ENCODE measurements at places on chromosomes 1 and 21. TPM values are rescaled to one million over a fixed set of nuclear protein-coding genes. Genes with fewer than 3 reads are reported as not detected.
A peak's percentile ranks its signal among the peaks of the same experiment; 100 is the strongest.

PGBD5 gene
- 0.80 TPM for total RNA-seq

DNA sequence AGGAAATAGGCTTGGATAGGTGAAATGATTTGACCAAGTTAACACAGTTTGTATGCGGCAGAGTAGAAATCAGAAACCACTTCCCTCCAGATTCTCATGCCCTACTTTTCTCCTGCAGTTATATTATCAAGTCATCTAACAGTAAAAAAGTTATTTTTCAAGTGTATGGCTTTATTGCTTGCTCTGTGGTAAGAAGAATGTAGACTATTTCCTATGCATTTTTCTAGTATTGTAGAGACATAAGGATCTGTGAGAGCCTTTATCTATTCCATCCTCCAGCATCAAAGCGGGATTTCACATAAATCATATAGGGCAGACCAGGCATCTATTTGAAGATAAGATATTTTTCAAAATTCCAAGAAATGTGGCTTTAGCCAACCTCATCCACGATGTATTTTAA, 208.5 kb downstream of the TTLL7 start:
- no peak for DNase-seq

ADAMTS4 gene
- 3.4 TPM for total RNA-seq

DNA sequence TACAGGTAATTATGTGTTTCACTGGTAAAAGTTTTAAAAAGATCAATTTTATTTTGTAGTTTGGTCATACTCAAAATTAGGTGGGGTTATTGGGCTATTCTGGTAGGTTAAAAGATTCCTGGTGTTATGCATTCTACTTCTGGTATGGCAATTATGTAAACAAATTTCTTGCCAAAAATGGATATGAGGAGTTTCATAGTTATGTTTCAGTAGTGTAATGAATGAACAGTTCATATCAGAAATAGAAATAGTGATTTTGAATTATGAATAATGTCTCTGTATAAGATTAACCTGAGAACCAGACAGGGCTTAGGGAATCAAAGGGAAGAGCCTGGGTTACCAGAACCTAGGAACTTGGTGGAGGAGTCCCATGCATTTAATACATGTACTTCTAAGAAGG, 15.9 kb downstream of the ATF6 start:
- no peak for DNase-seq

DNA sequence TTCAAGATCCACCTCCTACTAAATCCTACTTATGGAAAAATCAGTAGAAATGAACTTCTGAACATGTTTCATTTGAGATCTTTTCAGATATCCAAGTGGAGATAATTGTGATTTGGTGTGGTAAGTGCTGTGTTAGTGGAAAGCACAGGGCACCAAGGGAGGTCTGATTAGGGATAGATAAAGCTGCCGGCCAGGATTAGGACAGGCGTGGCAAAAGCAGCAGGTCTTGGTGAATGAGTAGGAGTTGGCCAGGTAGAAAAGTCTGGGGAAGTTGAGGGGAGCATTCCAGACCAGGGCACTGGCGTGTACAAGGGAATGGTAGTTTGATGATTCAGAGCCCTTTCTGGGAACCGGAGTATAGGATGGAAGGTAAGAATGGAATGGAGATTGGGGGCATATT, 47.8 kb downstream of the AZIN2 start:
- no peak for DNase-seq

GRCh38 chr1:32239337-32239736, 7.7 kb upstream of the FAM167B start:
- no peak for DNase-seq

DNA sequence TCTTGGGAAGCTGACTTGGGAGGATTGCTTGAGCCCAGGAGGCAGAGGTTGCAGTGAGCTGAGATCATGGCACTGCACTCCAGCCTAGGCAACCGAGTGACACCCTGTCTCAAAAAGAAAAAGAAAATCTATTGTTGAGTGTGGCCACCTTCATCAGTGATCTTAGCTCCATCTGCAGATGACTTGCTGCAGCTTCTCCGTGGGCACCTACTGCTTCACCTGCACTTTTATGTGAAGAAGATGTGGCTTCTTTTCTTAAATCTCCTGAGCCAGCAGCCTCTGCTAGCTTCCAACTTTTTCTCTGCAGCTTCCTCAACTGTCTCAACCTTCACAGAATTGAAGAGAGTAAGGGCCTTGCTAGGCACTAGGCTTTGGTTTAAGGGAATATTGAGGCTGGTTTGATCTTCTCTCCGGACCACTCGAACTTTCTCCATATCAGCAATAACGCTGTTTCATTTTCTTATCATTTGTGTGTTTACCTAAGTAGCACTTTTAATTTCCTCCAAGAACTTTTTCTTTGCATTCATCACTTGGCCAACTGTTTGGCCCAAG, 28.0 kb downstream of the AGPAT3 start:
- DNase-seq = no peak

- no peak for DNase-seq
Measured at GRCh38 chr1:98472878-98473277, 188.6 kb upstream of the SNX7 start.

DNA sequence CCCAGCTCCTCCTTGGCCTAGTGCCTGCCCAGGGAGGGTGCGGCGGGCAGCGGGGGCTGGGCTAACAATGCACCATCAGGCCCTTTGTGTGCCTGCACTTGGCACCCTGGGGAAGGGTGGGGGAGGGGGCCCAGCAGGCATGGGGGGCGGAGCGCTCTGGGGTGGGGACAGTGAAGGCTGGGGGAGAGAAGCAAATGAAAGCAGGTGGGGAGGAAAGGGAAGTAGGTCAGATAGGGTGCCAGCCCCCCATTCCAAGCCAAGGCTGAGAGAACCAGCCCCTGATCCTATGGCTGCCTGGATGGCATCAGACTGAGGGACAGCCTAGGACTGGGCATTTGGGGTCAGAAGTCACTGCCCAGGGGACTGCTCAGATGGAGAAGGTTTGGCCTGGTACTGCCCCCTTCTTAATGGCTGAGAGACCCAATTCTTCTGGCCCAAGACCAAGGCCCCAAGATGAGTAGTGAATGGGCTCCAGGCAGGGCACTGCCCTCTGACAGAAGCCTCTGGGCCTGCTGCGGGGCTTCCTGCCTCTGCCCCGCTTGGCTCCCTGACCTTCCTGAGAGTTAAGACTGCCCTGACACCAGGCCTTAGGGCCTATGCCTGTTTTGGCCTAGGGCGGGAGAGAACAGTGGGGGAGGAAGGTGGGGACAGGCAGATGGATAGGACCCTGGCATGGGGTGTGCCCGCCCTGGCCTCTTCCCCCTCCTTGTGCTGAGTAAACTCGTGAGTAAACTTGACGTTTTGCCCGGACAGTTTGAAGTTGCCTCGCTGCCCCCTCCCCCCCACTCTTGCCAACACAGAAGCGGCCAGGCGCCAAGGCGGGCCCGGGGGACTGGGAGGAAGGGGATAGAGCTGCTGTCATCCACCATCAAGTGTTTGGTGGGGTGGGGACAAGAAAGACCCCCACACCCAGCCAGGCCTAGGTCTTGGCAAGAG, 2.7 kb downstream of the ZBTB7B start:
- peak; percentile 80 for DNase-seq

DNASE2B gene
- 0.25 TPM for total RNA-seq

DNA sequence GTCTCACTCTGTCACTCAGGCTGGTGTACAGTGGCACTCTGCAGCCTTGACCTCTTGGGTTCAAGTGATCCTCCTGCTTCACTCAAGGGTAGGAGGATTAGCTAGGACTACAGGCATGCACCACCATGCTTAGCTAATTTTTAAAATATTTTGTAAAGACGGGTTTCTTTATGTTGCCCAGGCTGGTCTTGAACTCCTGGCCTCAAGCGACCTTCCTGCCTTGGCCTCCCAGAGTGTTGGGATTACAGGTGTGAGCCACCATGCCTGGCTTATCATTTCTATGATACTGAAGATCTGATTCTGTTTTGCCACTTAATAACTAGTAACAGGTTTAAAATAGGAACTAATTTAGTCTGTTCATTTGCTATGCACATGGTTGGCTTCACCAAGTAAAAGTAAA, 33.6 kb downstream of the GNAI3 start:
- DNase-seq = no peak

GRCh38 chr1:113282893-113283285, 107.4 kb upstream of the MAGI3 start:
- no peak for DNase-seq

DNA sequence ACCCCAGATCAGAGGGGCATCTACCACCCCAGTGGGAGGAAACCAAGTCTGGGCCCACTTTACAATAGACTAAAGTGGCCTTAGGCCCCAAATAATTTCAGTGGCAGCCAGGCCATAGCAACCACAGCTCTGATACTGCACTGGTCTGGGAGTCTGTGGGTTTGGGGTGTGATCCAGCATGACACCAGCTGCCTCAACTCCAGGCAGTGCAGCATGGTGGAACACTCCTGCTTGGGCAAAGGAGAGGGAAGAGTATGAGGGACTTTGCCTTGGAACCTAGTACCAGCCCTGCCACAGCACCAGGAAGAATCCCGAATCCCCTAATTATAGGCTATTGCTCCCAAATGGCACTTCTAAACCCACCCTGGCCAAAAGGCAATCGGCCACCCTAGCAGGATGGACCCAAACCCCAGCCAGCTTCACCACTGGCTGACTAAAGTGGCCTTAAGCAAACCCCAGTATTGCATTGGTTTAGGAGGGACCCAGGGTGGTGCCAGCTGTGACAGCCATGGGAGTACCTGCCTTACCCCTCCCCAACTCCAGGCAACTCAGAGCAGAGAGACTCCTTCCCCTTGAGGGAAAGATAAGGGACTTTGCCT, 47.1 kb downstream of the PACC1 start:
- no peak for DNase-seq

DNA sequence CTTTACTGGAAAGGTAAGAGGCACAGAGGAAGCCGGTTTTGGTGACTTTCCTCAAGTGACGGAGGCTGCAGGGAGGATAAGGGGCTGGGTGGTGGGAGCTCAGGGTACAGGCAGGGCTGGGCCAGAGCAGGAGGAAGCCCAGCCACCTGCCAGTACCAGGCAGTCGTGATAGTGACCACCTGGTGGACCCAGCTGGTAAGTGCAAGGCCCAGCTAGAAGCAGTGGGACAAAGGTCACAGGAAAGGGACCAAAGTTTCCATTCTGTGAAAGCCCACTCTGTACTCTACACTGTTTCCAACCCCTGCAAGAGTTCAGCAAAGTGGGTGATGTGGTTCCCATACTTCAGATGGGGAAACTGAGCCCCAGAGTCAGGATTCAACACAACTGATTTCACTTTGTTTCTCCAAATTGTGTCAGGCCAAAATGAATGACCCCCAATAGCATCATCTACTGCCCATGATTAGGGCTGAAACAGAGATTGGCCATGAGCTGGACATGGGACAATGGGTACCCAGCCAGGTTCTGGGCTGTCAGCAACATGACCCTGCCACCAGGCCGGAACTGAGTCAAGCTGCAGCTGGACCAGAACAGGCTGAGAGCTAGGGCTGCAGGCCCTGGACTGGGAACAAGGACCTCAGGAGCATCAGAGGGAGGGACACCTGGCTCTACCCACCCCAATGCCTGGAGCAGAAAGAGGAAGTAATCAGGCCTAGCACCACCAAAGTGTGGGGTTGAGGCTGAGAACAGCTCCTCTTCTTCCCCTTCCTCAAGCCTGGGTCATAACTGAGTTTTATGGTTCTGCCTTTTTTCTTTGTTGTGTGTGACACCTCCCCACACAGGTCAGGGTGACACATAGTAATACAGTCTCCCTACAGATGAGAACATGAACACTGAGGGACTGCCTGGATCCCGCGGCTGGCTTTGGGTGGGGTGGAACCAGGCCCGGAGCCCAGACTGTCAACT, 50.2 kb downstream of the KCNN3 start:
- no peak for DNase-seq

GRCh38 chr1:248686815-248687214, 15.8 kb downstream of the OR14I1 start:
- DNase-seq = no peak

CLEC20A gene
- not detected for total RNA-seq

DNA sequence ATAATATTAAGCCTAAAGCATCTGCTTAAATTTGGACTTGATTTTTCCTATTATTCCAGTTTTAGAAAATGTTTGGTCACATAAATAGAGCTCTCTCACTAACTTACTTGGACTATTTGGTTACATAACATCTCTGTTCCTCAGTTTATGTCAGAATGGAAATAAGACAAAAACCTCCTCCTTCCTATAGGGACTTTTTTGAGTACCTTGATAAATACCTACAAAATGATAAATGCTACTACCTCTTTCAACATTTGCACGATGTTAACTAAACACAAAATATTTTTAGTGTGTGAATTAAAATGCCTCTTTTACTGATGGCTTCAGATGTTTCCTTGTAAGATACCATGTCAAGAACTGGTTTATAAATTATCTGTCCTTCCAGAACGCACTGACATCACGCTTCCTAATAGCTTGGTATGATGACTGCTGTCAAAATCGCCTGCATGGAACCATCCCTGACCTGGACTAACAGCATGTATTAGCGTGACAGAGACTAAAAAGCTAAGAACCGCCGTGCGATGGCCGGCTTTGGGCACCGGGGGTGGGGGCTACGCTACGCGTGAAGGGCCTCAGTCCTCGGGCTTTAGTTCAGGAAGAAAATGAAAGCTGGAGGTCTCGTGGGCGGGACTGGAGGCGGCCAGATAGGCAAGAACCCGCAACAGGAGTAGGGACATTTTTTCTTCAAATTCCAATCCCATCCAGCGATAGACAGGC, 133.2 kb upstream of the BARHL2 start:
- DNase-seq = no peak

DNA sequence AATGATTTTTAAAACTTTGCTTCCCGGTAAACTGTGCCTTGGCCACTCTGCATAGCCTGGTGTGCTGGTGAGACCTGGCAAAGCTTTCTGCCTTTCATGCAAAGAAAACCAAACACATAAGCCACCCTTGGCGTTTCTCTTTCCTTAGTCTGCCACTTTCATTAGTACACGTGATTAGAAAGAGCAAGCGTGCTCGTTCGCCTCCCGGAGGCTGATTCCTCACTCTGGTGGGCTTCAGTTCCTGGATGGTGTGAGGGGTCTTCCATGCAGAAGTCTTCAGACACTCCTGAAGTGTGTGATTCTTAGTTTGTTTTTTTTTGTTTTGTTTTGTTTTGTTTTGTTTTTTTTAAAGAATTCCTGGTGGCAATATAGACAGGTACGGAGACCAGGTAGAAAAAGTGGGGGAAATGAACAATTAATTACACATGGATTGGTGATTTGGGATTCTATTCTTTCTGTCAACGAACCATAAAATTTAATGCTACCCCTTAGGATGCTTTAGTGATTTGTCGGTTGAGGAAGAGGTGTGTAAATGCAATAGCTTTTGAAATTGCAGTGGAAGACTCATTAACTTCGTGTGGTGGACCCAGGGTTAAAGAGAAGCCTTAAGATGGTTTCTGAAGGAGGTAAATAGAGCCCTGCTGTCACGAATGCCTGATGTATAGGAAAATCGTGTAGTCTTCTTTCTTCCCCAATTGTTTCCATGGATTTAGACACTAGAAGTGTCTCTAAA, 2.1 kb downstream of the GALNT2 start:
- DNase-seq = no peak

Measured in right lobe of liver (tissue), 6 donors.